Activated CD4-positive, alpha-beta T cell treated with anti-CD3 and anti-CD28 coated beads, Interleukin-2, amount 10 ng/mL, durations not matched to agents 24 days and 14 days (primary cell): ENCODE measurements at places on chromosomes 4 and X. TPM values are rescaled to one million over a fixed set of nuclear protein-coding genes. Genes with fewer than 3 reads are reported as not detected.
A peak's percentile ranks its signal among the peaks of the same experiment; 100 is the strongest.

GRCh38 chrX:4935846-4936245 is 1222.4 kb upstream of the PRKX start:
- no peak overlapping the region for H3K4me3 ChIP-seq
- no peaks in the 10 kb centered on the region for H3K36me3 ChIP-seq
- no peak for DNase-seq
- H3K27ac ChIP-seq, result no peak overlapping the region

GRCh38 chr4:76726176-76726575 is 171.8 kb downstream of the SOWAHB start:
- H3K27me3 ChIP-seq, result peaks cover 9% of the 10 kb centered on the region
- H3K36me3 ChIP-seq, result no peaks in the 10 kb centered on the region
- H3K4me1 ChIP-seq, result peaks cover 5% of the 10 kb centered on the region
- H3K4me3 ChIP-seq, result no peak overlapping the region

DNA sequence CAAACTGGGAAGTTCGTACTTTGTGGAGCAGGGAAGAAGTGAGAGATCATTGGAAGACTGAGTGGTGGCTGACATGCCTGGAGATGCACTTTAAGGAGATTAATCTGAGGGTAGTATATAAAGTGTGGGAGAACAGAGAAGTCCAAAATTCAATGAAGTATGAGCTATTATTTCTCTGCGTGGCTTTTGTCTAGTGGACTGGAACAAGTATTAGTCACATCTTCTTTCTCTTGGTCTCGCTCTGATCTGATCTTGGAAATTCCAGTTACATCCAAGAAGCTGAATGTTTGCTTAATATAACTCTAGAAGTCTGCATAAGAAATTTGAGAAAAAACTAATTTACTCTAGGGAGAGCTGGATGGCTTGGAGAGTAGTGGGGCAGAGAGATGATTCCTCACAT is 64.8 kb upstream of the NR0B1 start:
- no peaks in the 10 kb centered on the region for H3K4me1 ChIP-seq
- H3K27ac ChIP-seq, result no peak overlapping the region
- no peaks in the 10 kb centered on the region for H3K27me3 ChIP-seq
- no peak overlapping the region for H3K4me3 ChIP-seq

GRCh38 chr4:114286262-114286810 is 306.9 kb upstream of the ARSJ start:
- H3K27ac ChIP-seq, result no peak overlapping the region
- DNase-seq, result no peak
- H3K27me3 ChIP-seq, result no peaks in the 10 kb centered on the region
- no peaks in the 10 kb centered on the region for H3K36me3 ChIP-seq
- no peaks in the 10 kb centered on the region for H3K4me1 ChIP-seq

DNA sequence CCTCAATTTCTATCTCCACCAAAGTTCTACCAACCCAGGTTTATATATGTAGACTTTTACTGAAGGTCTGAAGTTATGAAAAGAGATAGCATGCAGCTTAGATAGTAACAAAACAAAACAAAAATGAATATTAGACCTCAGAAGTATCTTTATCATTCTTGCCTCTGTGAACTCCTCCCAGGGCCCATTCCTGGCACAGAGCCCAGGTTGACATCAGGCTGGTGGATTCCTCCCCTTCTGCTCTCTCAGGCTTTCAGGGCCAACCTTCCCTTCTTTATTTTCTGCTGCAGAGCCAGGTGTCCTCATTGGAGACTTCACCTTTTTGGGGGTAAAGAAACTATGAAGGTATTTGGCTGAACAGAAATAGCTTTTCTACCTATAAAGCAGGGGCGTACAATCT is 112.8 kb upstream of the PITX2 start:
- no peak for DNase-seq
- no peak overlapping the region for H3K4me3 ChIP-seq
- no peaks in the 10 kb centered on the region for H3K27me3 ChIP-seq
- H3K4me1 ChIP-seq, result no peaks in the 10 kb centered on the region
- no peak overlapping the region for H3K27ac ChIP-seq

- no peak overlapping the region for H3K27ac ChIP-seq
- peaks cover 5% of the 10 kb centered on the region for H3K27me3 ChIP-seq
- no peak overlapping the region for H3K4me3 ChIP-seq
- no peak for DNase-seq
- peaks cover 3% of the 10 kb centered on the region for H3K4me1 ChIP-seq
These were observed 4.3 kb upstream of the DGAT2L6 start for GRCh38 chrX:70172964-70173363.

DNA sequence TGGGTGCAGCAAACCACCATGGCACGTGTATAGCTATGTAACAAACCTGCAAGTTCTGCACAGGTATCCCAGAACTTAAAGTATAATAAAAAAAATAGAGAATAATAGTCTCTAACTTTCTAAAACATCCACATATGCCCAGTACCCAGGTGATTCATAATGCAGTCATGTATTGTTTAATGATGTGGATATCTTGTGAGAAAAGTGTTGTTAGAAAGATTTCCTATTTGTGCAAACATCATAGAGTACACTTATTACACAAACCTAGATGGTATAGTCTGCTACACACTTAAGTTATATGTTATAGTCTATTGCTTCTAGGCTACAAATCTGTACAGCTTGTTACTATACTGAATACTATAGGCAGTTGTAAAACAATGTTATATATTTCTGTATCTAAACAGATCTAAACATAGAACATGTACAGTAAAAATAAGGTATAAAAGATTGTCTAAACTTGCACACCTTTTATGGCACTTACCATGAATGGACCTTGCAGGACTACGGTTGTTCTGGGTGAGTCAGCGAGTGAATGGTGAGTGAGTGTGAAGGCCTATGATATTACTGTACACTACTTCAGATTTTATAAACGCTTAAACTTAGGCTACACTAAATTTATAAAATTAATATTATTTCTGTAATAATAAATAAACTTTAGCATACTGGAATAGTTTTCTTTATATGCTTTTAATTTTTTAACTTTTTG is 232.2 kb upstream of the SLIT2 start:
- no peaks in the 10 kb centered on the region for H3K36me3 ChIP-seq
- DNase-seq, result no peak
- H3K4me1 ChIP-seq, result no peaks in the 10 kb centered on the region
- no peaks in the 10 kb centered on the region for H3K27me3 ChIP-seq
- no peak overlapping the region for H3K27ac ChIP-seq
- no peak overlapping the region for H3K4me3 ChIP-seq

GRCh38 chr4:88828842-88829571 is 131.4 kb upstream of the NAP1L5 start:
- H3K27me3 ChIP-seq, result peaks cover 12% of the 10 kb centered on the region
- peak; percentile 37 for DNase-seq
- H3K27ac ChIP-seq, result no peak overlapping the region

DNA sequence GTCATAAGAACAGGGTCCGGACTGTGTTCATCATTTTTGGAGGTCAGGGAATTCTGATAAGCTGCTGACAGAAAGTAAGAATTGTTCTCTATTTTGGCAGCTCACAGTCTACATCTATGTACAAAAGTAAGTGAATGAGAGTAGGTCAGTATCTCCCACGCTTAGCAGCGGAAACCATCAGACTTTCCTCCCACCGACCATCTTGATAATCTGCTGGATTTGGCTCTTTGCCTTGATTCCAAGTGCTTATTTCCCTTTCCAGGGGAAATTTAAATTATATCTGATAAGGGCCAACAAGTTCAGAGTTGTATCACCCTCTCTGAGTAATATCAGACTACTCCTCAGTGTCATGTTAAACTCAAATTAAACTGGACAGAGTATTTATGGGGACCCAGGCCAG is 118.0 kb downstream of the CAMK2D start:
- peaks cover 39% of the 10 kb centered on the region for H3K4me1 ChIP-seq

DNA sequence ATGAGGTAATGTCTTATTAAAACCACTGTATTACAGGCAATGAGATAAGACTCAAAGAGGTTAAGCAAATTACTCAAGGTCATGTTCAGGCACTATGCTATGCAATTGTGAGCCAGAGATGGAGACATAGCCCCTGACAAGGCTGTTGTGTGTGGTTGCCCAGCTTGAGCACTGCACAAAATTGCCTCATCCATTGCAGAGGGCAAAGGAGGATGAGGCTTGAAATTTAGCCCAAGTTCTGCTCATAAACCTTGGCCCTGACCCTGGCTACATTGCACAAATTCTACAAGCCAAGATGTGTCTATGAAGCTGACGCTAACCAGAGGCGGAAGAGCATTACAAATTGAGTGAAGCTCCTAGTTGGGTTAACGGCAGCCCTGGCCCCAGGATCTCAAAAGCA is 65.6 kb upstream of the PGM2 start:
- DNase-seq, result no peak
- no peak overlapping the region for H3K27ac ChIP-seq
- peaks cover 12% of the 10 kb centered on the region for H3K4me1 ChIP-seq
- no peaks in the 10 kb centered on the region for H3K27me3 ChIP-seq

GRCh38 chr4:156111686-156112085 is 158.0 kb upstream of the CTSO start:
- H3K27ac ChIP-seq, result no peak overlapping the region
- no peak for DNase-seq
- H3K4me3 ChIP-seq, result no peak overlapping the region
- no peaks in the 10 kb centered on the region for H3K36me3 ChIP-seq
- no peaks in the 10 kb centered on the region for H3K4me1 ChIP-seq

- no peaks in the 10 kb centered on the region for H3K27me3 ChIP-seq
- H3K36me3 ChIP-seq, result peaks cover 5% of the 10 kb centered on the region
- no peak overlapping the region for H3K27ac ChIP-seq
- DNase-seq, result no peak
These were observed 97.0 kb downstream of the ARX start for GRCh38 chrX:24918715-24919114.

GRCh38 chrX:123504630-123505270 is 228.1 kb downstream of the THOC2 start:
- DNase-seq, result no peak
- no peaks in the 10 kb centered on the region for H3K4me1 ChIP-seq
- no peak overlapping the region for H3K27ac ChIP-seq
- no peaks in the 10 kb centered on the region for H3K27me3 ChIP-seq
- H3K4me3 ChIP-seq, result no peak overlapping the region
- H3K36me3 ChIP-seq, result no peaks in the 10 kb centered on the region

GRCh38 chrX:145502670-145503069 is 255.4 kb downstream of the SPANXN1 start:
- H3K27ac ChIP-seq, result no peak overlapping the region
- no peaks in the 10 kb centered on the region for H3K4me1 ChIP-seq
- no peaks in the 10 kb centered on the region for H3K36me3 ChIP-seq
- H3K27me3 ChIP-seq, result no peaks in the 10 kb centered on the region

DNA sequence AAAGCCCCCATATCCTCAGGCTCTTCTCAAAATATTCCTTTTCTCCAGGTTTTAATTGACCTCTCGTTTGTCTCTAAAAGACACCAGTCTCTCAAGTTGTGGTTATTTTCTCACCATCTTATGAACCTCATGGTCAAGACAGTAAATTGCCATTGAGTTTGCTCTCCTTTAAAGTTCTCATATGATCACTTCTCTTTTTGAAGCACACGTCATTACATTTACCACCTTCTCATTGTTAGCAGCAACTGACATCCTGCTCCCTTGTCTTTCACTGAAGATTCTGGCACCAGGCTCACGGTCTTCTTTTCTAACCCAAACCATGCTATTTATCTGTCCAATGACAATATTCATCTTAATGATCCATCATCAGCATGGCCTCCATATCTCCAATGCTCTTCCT is 324.2 kb downstream of the TMA16 start:
- H3K36me3 ChIP-seq, result no peaks in the 10 kb centered on the region
- DNase-seq, result no peak
- no peaks in the 10 kb centered on the region for H3K27me3 ChIP-seq
- H3K4me3 ChIP-seq, result no peak overlapping the region
- H3K4me1 ChIP-seq, result no peaks in the 10 kb centered on the region

- no peak for DNase-seq
- H3K27me3 ChIP-seq, result no peaks in the 10 kb centered on the region
- no peak overlapping the region for H3K27ac ChIP-seq
- no peaks in the 10 kb centered on the region for H3K4me1 ChIP-seq
- H3K4me3 ChIP-seq, result no peak overlapping the region
- no peaks in the 10 kb centered on the region for H3K36me3 ChIP-seq
These were observed 129.1 kb downstream of the HMX1 start for GRCh38 chr4:8742546-8742945.

- DNase-seq, result no peak
- no peaks in the 10 kb centered on the region for H3K36me3 ChIP-seq
- H3K27ac ChIP-seq, result no peak overlapping the region
- H3K4me1 ChIP-seq, result peaks cover 14% of the 10 kb centered on the region
These were observed 205.9 kb downstream of the SOWAHB start for GRCh38 chr4:76691807-76692582.

Gene ABHD18
- total RNA-seq, result 17.3 and 18.5 TPM in 2 replicates

Gene NOX1
- total RNA-seq, result not detected in 2 replicates

Gene SMIM31
- not detected in 2 replicates for total RNA-seq

Gene CENPE
- 24.6 and 29.8 TPM in 2 replicates for total RNA-seq

Gene H2BW2
- not detected in 2 replicates for total RNA-seq

Gene CSAG1
- total RNA-seq, result not detected in 2 replicates

Gene PNMA3
- total RNA-seq, result 0.90 and 1.1 TPM in 2 replicates

Gene TENM3
- total RNA-seq, result not detected in 2 replicates

Gene PDZD4
- 0.26 and 0.58 TPM in 2 replicates for total RNA-seq
